Calu3 (cell line): ENCODE measurements at places on chromosomes 16 and 17.

DNA sequence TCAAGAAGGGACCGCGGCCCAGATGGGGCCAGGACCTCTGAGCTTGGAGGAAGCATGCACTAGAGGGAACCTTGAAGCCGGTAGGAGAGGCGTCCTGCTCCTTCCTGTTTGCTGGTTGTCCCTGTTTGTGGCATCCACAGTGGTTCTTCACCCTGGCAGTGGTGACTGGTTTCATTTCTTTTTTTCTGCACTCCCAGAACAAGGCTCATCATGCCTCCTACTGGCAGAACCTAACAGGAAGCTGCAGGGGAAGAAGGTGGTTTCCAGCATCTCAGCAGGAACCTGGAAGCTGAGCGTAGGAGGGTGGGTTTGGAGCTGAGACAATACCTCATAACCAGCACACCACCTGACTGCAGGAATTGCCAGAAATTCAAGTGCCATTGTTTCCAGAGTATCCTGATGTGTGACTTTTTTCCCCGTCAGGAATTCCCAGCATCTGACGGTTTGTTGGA lies 5.8 kb downstream of the TMEM231 start:
- DNase-seq = peak; percentile 43

- no peak for DNase-seq
Measured at GRCh38 chr16:76583945-76584344, 306.7 kb downstream of the CNTNAP4 start.

- no peak for DNase-seq
Measured at GRCh38 chr16:59899940-59900339, 1165.8 kb upstream of the GOT2 start.

GRCh38 chr16:14199624-14200023 lies 128.5 kb downstream of the MRTFB start:
- no peak for DNase-seq

GRCh38 chr16:2422123-2422867 lies 7.0 kb upstream of the CCNF start:
- DNase-seq = no peak

DNA sequence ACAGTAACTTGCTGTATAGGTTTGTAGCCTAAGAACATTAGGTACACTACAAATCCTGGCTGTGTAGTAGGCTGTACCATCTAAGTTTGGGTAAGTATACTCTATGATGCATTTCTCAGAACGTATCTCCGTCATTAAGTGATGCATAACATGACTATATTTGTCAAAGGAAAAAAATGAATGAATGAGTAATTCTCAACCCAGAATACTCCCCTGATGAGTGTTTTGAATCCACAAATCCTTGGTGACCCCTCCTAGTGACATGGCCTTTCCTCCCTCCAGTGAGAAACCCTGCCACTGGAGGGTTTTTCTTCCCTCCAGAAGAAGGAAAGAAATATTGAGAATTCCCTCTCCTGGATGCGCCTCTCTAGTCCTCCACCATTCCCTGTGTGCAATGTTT lies 24.0 kb upstream of the SALL1 start:
- no peak for DNase-seq

- no peak for DNase-seq
Measured at GRCh38 chr16:74651841-74652240, 14.8 kb downstream of the RFWD3 start.

DNA sequence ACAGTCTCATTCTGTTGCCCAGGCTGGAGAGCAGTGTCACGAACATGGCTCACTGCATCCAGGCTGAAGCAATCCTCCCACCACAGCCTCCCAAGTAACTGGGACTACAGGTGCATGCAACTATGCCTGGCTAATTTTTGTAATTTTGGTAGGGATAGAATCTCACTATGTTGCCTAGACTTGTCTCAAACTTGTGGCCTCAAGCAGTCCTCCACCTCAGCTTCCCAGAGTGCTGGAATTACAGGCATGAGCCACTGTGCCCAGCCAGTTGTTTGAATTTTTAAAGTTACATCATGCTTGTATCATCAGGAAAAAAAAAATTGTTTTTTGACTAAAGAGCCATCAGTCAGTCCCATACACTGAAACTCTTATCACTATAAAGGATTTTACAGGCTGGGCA lies 17.1 kb upstream of the VPS4A start:
- no peak for DNase-seq

- DNase-seq = peak; percentile 59
Measured at GRCh38 chr16:56279132-56279531, 87.8 kb downstream of the GNAO1 start.

DNA sequence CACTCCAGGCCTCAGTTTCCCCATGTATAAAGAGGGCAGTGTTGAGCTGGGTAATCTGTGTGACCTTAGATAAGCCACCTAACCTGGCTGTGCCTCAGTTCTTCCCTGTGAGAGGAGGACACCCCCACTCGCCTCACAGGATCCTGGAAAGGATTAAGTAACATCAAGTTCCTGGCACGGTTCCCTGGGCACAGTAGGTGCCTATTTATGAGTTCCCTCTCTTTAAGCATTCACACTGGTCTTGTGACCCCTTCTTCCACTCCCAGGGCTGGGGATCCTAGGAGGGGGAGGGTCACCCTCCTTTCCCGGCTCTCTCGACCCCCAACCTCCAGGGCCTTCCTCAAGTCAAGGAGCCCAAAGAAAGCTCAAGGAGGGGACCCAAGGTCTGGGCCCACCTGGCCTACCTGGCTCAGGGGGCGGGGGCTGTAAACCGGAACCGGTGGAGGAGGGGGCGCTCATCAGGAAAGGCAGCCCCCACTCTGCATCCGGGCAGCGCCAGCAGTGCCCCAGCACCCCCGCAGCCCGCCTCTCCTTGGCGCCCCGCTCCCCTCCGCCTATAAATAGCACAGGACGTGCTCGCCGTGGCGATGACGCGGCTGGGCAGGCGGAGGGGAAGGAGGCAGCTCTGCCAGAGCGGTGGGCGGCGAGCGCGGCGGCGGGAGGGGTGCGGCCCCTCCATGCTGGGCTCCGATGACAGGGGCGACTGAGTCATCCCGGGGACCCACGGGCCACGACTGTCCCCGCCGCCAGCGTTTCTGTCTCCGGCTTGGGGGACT lies 9.4 kb downstream of the RPL19 start:
- DNase-seq = peak; percentile 81

DNA sequence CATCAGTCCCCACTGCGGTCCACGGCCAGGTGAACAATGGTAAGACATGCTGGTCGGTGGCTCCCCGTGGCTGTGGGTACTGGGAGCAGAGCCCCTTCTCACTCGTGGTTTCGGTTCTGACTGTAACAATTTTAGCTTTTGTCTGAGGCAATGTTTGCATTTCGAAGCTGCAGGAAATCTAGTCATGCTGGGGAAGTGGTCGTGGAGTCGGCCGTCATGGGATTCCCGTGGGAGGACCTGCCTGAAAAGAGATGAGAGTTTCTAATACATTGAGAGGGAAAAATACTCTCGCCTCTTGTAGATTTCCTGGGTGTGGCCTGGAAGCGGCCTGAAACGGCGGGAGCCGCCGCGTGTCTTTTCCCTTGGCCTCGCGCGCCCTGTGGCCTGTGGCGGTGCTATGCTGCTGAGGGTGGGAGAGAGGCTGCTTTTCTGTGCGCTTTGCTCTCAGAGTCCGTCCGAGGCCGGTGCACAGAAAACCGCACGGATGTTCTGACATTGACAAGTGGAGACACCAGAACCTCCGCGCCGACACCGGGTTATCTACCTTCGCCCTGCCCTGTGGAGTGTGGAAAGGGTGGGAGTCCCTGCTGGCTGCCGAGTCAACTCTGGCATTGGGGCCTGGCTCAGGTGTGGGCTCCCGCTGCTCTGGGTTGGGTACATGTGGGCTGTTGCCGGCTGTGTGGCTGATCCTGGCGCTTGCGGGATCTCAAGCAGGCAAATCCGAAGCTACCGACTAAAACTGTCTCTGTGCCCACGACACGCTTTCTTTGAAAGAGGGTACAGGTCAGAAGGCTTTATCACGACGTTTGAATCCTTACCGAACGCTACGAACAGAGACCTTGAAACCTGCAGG lies 60.8 kb downstream of the WDR45B start:
- DNase-seq = no peak

DNA sequence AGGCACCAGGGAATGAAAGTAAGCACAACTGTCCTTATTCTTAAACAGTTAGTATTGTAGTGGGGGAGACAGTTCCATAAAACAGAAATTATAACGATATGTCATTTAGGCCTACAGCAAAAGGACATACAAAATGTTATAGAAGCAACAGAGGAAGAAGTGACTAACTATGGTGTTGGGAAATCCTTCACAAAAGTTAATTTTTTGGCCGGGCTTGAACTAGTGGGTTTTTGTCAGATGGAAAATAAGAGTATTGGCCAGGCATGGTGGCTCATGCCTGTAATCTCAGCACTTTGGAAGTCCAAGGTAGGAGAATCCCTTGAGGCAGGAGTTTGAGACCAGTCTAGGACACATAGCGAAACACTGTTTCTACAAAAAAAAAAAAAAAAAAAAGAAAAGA lies 127.8 kb downstream of the SSH2 start:
- no peak for DNase-seq

GRCh38 chr17:65533056-65533745 lies 28.2 kb downstream of the AXIN2 start:
- no peak for DNase-seq

GRCh38 chr16:55622930-55623561 lies 32.7 kb upstream of the SLC6A2 start:
- DNase-seq = peak; percentile 34

GRCh38 chr16:80166082-80166481 lies 374.7 kb upstream of the DYNLRB2 start:
- no peak for DNase-seq

DNA sequence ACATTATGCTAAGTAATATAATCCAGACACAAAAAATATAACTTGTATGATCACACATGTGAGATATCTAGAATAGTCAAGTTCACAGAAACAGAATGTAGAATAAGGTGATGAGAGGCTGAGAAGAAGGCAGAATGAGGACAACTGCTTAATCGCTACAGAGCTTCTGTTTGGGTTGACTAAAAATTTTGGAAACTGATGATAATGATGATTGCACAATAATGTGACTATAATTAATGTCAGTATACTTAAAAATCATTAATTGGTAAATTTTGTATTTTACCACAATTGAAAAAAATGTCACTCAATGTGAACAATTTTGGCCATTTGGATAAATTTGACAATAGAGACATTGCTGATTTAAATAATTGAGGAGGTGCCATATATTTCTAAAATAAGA lies 1374.4 kb upstream of the CDH8 start:
- no peak for DNase-seq
